GM04503 (cell line): ENCODE measurements at places on chromosomes 11 and 22.

DNA sequence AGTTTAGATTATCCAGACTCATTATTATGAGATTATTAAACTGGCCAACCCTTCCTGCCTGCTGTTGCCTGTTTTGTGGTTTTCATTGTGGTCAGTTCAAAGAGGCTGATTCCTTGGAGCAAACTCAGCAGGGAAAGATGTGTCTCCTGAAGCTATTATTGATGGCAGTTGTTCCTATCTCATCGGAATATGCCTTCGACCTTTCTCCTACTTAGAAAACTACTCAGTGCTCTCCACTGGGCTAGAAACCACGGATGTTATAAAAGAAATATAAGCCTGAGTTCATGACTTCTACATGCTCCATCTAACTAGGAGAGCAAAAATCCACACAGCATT is 80.2 kb upstream of the NAV2 start:
- DNase-seq, result peak; percentile 41

DNA sequence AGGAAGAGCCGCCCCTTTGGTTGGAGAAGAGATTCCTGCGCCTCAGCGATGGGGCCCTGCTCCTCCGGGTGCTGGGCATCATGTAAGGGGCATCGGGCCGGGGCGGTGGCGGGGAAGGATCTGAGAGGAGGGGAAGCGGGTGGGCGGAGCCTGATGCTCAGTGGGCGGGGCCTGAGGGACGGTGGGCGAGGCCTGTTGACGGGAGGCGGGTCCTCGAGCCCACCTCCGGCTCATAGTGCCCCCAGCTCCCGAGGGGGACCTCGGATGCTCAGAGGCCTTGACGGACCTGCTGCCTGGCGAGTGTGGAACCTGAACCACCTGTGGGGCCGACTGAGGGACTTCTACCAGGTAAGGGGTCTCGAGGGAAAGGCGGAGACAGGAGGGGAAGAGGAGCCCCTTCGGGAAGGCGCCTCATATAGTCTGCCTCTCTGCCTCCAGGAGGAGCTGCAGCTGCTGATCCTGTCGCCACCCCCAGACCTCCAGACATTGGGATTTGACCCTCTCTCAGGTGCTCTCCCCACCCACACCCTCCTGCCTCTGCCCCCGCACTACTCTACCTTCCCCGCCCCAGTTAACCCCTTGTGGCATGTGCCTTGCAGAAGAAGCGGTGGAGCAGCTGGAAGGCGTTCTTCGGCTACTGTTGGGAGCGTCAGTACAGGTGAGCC is 799 bp downstream of the CCDC88B start:
- DNase-seq, result no peak

DNA sequence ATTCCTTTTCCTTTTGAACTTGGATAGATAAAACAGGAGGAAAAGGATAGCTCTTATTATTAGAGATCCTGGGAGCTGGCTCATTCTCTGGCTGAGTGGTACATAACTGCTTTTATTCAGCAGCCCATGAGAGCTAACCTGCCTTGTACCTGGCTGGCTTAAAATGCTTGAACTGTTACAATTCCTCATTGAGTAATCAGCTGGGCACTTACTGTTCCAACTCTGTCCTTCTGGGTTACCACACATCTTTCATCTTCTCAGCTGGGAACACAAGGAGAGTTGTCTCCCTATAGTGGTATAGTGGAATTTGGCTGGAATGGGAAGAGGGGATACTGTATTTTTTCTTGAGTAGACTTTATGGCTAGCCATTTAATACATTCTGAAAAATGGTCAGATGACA is 39.8 kb upstream of the SPTBN2 start:
- DNase-seq, result no peak

GRCh38 chr11:114084414-114084813 is 24.9 kb downstream of the ZBTB16 start:
- no peak for DNase-seq

- DNase-seq, result no peak
Measured at GRCh38 chr11:35158701-35159510, 19.9 kb downstream of the CD44 start.

GRCh38 chr11:72038491-72038890 is 39.8 kb downstream of the IL18BP start:
- DNase-seq, result no peak

- no peak for DNase-seq
Measured at GRCh38 chr22:31185056-31185455, 25.1 kb downstream of the RNF185 start.

- DNase-seq, result no peak
Measured at GRCh38 chr11:3170044-3170755, 5.1 kb upstream of the OSBPL5 start.

- peak; percentile 93 for DNase-seq
Measured at GRCh38 chr11:34302046-34302921, 55.5 kb downstream of the ABTB2 start.

DNA sequence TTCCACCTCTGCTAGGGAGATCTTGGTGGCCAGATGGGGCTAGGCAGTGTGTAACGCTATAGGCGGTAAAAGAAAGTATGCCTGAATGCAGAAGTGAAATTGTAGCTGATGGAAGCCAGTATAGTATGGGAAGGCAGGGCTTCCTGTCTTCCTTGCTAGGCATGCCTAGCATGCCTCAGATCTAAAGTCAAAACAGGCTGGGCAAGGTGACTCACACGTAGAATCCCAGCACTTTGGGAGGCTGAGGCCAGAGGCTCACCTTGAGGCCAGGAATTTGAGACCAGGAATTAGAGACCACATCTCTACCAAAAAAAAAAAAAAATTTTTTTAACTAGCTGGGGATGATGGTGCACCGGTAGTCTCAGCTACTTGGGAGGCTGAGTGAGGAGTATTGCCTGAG is 281.7 kb upstream of the MTNR1B start:
- DNase-seq, result no peak

GRCh38 chr11:60566776-60567175 is 51.6 kb downstream of the MS4A13 start:
- DNase-seq, result no peak

DNA sequence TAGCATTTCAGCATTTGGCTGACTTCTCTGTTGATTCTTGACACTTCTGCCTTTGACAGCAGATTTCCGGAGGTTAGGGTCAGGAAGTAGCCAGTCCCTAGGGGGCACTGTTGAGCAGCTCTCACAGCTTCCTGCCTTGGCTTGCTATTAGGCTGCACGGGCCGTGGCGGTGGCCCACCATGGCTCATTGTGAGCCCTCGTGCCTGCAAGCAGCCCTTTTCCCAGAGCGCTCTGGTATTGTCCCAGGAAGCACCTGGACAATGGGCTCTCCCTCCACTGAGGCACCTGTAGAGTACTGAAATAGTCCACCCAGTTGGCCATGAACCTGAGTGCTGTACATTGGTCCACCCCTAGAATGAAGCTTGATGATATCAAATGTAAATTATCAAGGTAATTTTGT is 100.2 kb upstream of the GAL start:
- no peak for DNase-seq

DNA sequence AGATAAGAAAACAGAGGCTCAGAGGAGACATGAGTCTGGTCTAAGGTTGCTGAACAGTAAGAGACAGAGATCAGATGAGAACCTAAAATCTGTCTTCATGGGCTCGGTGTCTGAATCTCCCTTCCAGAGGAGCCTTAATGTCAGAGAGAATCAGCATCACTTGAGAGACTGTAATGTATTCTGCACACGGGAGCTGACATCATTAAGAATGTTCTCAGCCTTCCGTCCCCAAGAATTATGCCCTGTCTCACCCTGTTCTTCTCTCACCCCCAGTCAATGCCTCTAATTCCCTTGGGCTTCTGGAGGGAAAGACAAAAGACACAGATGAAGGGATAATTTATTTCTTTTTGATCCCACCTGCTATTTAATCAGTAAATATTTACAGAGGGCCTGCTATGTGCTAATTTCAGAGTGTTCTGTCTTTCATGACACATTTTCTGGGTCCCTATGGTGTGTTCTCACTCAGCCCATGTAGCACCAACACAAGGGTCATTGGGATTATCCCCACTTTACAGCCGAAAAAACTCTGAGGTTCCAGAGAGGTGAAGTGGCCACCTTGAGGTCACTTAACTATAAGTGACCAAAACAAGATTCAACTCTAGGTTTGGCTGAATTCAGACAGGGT is 61.8 kb downstream of the CD82 start:
- no peak for DNase-seq

DNA sequence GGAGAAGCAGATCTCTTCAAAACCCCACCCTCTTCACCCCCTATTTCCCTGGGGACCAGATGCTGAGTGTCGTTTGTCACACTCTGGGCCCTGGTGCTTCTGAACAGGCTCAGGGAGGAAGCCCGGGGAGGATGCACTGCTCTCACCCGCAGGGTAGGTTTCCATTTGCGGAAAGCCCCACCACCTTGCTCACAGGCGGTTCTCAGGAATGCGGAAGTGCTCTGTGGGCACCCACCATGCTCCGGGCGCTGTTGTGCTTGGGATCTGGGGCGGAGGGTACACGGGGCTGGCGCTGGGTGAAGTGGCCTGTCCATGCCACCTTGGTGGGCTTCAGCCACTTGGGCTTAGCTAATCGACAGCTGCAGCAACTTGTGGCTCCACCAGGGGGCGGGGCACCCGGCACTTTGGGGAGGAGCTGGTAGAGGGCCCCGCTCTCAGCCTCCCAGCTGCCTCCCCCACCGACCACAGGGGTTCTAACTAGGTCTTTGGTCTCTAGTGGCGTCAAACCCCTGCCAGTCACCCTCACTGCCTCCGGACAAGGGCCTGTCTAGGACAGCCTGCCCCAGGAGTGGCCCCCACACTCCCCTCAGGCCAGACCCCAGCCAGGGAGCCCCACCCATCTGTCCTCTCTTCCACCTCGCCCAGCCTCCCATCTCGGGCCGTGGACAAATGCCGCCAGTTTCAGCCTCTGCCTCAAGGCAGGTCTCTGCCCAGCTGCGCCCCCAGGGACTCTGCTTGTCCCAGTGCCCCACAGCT is 7.4 kb downstream of the NDUFV1 start:
- peak; percentile 4 for DNase-seq

GRCh38 chr11:85787809-85788760 is 22.9 kb downstream of the SYTL2 start:
- no peak for DNase-seq

DNA sequence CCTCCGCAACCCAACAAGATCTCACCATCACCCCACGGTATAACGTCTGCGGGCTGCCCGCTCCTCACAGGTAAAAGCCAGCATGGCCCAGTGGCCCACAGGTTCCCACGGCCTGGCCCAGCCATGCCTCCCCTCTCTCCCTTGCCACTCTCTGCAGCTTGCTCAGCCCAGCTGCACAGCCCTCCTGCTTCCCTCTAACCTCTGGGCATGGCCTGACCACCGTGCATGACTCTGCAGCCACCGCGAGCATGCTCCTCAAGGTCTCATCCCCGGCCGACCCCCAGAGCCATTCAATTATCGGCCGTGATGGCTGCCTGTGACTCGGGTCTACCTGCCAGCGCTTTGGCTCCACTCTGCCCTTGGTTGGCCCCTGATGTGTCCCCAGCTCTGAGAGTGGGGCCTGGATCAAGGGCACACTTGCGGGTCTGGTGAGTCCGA is 185.5 kb downstream of the CTTN start:
- DNase-seq, result no peak

DNA sequence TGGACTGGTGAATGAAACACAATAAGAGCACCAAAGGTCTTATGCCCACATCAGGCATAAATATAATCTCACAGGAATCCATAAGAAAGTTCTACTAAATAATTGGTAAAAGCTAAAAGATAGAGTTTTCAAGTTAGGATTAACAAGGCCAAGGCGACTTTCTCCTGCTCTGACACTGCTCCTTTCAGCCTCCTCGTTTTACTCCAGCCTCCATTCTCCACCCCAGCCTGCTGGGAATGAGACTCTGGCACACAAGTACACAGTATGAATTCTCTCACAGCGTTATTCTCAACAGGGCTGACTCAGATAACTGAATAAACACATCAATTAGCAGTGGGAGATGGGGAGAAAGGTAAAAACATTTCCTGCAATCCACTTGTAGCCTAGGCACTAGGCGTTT is 94.9 kb downstream of the APOL5 start:
- DNase-seq, result no peak

DNA sequence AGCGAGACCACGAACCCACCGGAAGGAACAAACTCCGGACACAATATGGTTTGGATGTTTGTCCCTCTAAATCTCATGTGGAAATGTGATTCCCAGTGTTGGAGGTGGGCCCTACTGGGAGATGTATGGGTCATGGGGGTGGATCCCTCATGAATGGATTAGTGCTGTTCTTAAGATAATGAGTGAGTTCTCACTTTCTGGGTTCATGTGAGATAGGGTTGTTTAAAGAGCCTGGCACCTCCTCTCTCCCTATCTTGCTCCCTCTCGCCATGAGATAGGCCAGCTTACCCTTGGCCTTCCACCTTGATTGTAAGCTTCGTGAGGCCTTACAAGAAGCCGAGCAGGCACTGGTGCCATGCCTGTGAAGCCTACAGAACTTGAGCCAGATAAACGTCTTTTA is 184.6 kb downstream of the LRRC4C start:
- no peak for DNase-seq

DNA sequence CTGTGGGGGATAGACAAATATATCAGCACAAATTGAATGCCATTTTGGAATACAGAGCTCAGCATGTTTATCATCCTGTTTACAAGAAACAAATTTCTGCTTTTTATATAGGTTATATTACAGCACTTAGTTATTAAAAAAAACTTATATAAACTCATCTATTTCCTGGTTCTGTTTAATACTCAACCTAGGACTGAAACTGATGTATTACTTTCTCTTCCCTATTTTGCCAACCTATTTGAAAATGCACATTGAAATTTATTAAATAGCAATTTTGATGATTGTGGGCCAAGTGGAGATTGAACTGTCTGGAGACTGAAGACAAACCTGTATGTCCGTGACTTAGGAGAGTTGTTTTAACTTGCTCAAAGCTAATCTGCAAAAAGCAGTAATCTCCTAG is 288.3 kb upstream of the ANO3 start:
- no peak for DNase-seq

- DNase-seq, result no peak
Measured at GRCh38 chr11:27783701-27784355, 83.6 kb upstream of the BDNF start.

DNA sequence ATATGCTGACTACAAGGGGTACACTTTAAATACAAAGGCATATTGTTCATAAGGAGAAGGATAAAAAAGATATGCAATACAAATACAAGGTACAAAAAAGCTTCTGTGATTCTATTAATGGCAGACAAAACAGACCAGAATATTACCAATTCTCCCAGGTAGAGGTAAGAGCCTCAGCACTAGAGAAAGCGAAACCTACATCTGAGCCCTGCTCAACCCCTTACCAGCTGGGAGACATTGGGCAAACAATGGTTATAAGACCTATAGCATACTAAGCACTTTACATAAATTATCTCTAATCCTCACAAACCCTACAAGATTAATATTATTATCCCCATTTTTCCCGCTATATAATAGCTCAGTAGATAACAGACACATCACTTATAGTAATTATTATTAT is 41.2 kb upstream of the LRRC55 start:
- no peak for DNase-seq
